ENCODE measurements at places on chromosomes 6 and 20.

- DNase-seq, result no peak
Observed at GRCh38 chr6:151136141-151136755, 103.5 kb upstream of the AKAP12 start.

GRCh38 chr6:18978337-18979128 is 591.4 kb downstream of the RNF144B start:
- peak; percentile 89 for DNase-seq

DNA sequence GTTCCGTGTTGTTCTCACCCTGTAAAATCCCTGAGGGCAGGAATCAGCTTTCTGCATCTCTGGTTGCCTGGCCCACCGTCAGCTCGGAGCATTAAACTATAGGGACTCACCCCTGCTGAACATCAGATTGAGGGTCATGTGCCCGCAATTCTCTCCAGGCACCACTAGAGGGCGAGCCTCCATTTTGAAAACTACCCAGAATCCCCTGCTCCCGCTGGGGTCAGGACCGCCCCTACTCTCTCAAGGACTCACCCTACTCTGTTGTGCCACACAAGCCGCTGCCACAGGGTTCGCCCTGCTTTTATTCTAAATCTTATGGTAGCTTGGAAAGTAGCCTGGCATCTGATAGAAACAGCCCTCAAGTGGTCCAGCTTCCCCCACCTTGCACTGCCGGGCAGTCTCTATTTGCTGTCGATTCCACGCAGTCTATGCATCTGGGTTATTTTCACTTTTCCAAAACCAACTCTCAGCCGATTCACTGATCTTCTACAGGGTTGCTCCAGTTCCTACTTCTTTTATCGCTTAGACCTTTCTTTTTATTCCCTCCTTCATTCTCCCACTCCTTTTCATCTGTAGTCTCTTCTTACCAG is 244.1 kb upstream of the QKI start:
- DNase-seq, result no peak

GRCh38 chr6:81023007-81023582 is 729.4 kb downstream of the TENT5A start:
- no peak for DNase-seq

GRCh38 chr6:136533487-136533886 is 16.7 kb downstream of the MAP7 start:
- no peak for DNase-seq

GRCh38 chr6:114181664-114182063 is 161.2 kb downstream of the HS3ST5 start:
- no peak for DNase-seq

DNA sequence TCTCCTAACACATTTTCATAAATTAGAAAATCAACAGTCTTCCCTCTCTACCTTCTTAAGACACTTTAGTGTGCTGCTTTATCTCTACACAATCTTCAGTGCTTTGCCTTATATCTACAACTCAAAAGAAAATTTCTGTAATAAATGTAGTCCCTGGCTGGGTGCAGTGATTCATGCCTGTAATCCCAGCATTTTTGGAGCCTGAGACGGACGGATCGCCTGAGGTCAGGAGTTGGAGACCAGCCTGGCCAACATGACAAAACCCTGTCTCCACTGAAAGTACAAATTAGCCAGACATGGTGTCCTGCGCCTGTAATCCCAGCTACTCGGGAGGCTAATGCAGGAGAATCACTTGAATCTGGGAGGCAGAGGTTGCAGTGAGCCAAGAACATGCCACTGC is 9.7 kb upstream of the EDN1 start:
- DNase-seq, result peak; percentile 76

All from brain microvascular endothelial cell (primary cell).